ENCODE measurements at places on chromosomes 3 and 15.

GRCh38 chr3:4831580-4831950, 147.7 kb upstream of the BHLHE40 start:
- no peak for DNase-seq

- DNase-seq, result no peak
These were observed 81.8 kb downstream of the MYH15 start for GRCh38 chr3:108428586-108428985.

- no peak for DNase-seq
These were observed 22.2 kb downstream of the ALDH1A2 start for GRCh38 chr15:58043192-58043903.

DNA sequence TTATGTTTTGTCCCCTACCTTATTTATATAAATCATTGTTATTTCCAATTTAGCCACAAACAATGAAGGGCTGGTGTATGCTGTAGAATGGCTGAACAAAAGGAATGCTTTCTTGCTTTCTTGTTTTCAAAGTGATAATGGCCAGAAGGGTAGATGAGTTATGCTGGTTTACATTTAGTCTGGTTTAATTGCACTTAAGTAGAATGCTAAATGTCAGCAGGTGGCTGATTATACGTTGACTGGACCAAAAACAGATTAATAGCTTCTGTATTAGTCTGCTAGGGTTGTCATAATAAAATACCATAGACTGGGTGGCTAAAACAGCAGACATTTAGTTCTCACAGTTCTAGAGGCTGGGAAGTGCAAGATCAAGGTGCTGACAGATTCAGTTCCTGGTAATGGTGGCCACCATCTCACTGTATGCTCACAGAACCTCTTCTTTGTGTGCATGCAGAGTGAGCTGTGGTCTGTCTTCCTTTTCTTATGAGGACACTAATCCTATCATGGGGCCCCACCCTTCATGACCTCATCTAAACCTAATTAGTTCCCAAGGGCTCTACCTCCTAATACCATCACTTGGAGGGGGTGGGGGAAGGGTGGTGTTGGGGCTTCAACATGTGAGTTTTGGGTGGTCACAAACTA, 17.1 kb upstream of the XIRP1 start:
- DNase-seq, result no peak
